Left lung (tissue), 14 donors: ENCODE measurements at places on chromosomes 11 and 22. TPM values are rescaled to one million over a fixed set of nuclear protein-coding genes. Genes with fewer than 3 reads are reported as not detected.

DNA sequence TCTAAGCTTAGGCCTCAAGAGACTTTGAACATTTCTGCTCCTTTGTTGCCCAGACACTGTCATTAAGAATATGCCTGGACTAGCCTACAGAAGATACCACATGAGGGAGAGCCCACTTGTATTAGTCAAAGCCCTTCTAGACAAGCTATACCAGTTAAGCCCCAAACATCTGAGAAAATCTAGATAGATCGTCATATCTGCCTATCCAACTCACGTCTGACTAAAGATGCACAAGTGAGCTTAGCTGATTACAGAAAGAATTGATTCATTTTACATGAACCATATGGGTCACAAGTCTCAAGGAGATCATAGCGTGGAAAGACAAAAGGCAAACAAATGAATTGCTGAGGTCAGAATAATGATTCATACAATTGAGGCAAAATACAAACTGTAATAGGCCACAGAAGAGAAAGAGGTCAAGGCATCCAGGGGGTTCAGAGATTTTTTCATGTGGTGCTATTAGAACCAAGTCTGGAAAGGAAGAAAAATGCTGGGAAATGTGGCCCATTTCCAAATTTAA lies 1155.5 kb upstream of the TENM4 start:
- DNase-seq = no peak
- no peak overlapping the region for H3K4me3 ChIP-seq
- H3K4me1 ChIP-seq = no peaks in the 10 kb centered on the region
- no peak overlapping the region for H3K27ac ChIP-seq

The SYT12 gene
- 0.06 TPM for polyA plus RNA-seq

DNA sequence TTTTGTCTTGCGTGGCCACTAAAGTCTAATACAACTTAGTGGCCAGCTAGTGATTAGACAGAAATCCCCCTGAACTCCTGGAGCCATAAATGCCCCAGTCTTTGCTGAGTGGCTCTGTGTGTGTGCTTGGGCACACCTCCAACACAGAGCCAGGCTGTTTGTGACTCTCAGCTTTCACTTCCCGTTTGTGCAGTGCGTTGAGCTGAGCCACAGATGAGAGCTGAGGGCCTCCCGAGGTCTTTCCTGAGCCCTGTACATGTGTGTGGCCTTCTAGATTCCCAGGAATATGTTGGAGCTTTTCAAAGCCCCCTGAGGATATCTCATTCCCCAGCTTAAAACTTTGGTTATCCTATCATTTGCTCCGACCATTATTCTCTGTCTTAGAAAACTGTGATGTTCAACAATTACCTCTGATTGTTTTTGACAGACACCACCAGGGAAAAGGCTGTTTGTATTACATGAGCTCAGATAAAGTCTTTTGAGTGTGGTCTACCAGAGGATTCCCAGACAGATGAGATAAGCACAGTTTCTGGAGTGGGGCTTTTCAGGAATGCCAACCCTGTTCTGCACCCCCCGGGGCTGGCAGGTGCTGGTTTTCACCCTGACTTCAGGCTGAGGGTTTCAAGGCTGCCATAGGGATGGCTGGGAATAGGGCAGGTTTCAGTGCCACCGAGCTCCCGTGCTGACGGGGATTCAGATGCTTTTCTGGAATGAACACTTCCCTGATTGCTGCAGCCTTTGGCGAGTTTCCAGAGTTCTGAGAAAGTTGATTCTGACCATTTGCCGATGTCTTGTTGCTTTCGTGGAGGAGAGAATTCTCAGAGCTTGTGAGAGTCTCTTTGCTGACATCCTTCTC lies 23.8 kb downstream of the IGHMBP2 start:
- peak; percentile 58 for DNase-seq
- peaks cover 11% of the 10 kb centered on the region for H3K4me1 ChIP-seq
- no peaks in the 10 kb centered on the region for H3K36me3 ChIP-seq
- no peak overlapping the region for H3K27ac ChIP-seq
- no peak overlapping the region for H3K4me3 ChIP-seq

- H3K4me3 ChIP-seq = no peak overlapping the region
- no peak for DNase-seq
- H3K27ac ChIP-seq = no peak overlapping the region
- no peaks in the 10 kb centered on the region for H3K36me3 ChIP-seq
These were observed 691.6 kb downstream of the OPCML start for GRCh38 chr11:132840660-132841059.

GRCh38 chr11:41334007-41334933 lies 125.2 kb downstream of the LRRC4C start:
- DNase-seq = no peak
- no peaks in the 10 kb centered on the region for H3K36me3 ChIP-seq
- no peaks in the 10 kb centered on the region for H3K4me1 ChIP-seq
- no peak overlapping the region for H3K4me3 ChIP-seq
- H3K27me3 ChIP-seq = no peaks in the 10 kb centered on the region

- H3K27ac ChIP-seq = no peak overlapping the region
- H3K4me3 ChIP-seq = no peak overlapping the region
- DNase-seq = no peak
- no peaks in the 10 kb centered on the region for H3K4me1 ChIP-seq
- no peaks in the 10 kb centered on the region for H3K27me3 ChIP-seq
These were observed 23.0 kb downstream of the WBP2NL start for GRCh38 chr22:42021571-42021970.

DNA sequence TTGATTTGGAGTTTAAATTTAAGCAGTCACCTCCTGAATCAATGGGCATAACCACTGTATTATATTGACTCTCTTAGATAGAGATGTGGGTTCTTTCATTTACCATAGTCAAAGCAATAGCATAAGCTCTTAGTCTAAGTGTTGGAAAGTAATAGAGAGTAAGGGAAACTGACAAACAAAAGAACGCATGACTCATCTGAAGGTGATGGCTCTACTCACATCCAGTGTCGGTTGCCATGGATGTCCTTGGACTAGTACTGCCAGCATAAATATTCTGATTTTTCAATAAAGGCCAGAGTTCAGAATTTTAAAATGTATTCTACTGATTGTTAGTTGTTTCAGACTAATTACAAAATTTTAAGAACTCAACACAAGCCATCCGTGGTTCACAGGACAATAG lies 444.9 kb upstream of the DDI1 start:
- no peaks in the 10 kb centered on the region for H3K27me3 ChIP-seq
- H3K4me3 ChIP-seq = no peak overlapping the region
- no peaks in the 10 kb centered on the region for H3K36me3 ChIP-seq
- no peak overlapping the region for H3K27ac ChIP-seq
- H3K4me1 ChIP-seq = no peaks in the 10 kb centered on the region

DNA sequence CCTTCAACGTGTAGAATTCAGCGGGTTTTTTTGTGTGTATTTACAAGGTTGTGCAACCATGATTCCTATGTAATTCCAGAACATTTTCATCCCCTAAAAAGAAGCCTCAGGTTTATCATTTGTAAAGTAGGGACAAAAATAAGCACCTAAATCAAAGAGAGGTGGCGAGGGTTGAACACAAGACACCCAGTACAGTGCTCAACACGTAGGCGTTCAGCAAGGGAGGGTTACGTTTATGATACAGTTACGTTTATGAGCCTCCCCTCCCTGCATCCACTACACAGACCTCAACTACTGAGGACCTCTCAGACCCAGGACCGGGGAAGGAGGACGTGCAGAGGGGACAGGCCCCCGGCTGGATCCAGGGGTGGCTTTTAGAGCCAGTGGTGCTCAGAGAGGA lies 44.7 kb downstream of the FLRT1 start:
- H3K36me3 ChIP-seq = no peaks in the 10 kb centered on the region
- H3K27ac ChIP-seq = no peak overlapping the region
- no peaks in the 10 kb centered on the region for H3K4me1 ChIP-seq
- H3K4me3 ChIP-seq = no peak overlapping the region

The OR6T1 gene
- not detected for polyA plus RNA-seq

DNA sequence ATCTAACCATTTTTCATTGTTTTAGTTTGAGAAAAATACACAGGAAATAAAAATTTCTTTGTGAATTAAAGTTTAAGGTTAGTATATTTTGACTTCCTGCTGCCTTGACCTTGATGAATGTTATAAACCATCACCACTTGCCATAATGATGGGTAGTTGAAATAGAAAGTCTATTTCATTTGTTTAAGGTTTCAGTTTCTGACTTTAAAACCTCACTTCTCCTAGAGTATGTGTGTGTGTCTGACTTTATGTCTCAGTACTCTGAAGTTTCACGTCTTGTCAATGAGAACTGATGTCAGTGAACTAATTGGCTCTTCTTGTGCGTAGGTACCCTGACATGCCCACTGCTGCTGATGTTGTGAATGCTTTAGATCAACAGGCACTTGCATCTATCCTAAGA lies 188.2 kb downstream of the METTL15 start:
- no peaks in the 10 kb centered on the region for H3K36me3 ChIP-seq
- H3K4me1 ChIP-seq = no peaks in the 10 kb centered on the region
- no peaks in the 10 kb centered on the region for H3K27me3 ChIP-seq
- H3K4me3 ChIP-seq = no peak overlapping the region
- no peak for DNase-seq

DNA sequence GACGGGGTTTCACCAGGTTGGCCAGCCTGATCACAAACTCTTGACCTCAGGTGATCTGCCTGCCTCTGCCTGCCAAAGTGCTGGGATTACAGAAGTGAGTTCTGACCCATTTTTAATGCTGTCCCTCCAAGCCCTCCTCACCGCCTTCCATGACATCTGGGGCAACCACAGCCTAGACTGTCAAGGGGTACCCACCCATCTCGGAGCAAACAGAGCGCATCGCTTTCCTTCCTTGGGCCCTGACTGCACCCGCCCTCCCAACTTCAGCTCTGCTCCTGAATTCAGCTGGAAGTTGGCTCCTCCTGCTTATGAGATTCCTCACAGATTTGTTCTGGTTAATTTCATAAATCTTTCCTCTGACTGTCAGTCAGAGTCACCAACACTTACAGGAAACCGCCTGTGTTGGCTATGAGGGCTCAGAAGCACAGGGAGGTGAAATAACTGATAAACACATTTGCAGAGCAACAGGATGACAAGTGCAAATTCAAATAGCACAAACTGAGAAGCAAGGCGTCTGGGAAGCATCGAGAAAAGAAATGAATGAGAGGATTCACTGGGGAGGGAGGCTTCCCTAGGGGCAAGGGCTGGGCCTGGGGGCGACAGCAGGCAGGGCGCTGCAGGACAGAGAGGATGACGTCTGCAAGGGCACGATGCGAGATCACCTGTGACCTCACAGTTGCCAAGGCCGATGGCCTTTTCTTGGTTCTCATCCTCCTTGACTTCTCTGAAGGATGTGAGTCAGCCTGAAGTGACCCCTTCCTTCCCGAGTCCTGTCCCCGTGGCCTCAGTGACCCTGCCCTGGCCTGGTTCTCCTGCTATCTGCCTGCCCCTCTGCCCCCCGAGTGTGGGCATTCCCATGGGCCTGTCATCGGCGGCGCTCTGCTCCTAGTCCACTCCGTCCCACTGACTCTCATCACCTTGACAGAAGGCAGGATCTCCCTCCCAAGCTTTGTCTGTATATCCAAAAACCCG lies 6.1 kb downstream of the IFT27 start:
- no peaks in the 10 kb centered on the region for H3K4me1 ChIP-seq
- H3K4me3 ChIP-seq = no peak overlapping the region
- H3K36me3 ChIP-seq = no peaks in the 10 kb centered on the region
- no peak overlapping the region for H3K27ac ChIP-seq
